Stimulated activated CD8-positive, alpha-beta memory T cell treated with anti-CD3 and anti-CD28 coated beads, Interleukin-4, amount 100 ng/mL, for 4 hours (primary cell): ENCODE measurements at places on chromosomes 7 and 10.

- no peak for DNase-seq
Observed at GRCh38 chr10:103542764-103543616, 49.5 kb downstream of the NEURL1 start.

GRCh38 chr7:84482476-84482875 is 287.9 kb upstream of the SEMA3A start:
- no peak for DNase-seq

DNA sequence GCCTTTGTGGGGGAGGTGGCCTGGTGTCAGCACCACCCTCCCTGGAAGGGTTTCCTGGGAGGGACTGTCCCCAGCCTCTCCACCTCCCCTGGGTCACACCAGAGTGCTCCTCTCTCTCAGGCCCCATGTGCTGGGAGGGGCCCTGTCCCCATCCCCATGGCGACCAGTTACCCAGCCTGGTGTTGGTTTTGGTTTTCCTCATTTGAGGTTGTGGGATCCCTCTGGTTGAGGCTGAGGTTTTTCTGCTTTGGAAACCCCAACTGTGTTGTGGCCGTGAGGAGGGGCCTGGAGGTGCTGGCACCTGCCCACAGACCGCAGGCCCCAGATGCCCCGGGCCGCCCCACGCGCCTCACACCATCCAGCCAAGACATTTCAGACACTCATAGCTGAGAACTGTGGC is 106.3 kb downstream of the GRK5 start:
- no peak for DNase-seq

DNA sequence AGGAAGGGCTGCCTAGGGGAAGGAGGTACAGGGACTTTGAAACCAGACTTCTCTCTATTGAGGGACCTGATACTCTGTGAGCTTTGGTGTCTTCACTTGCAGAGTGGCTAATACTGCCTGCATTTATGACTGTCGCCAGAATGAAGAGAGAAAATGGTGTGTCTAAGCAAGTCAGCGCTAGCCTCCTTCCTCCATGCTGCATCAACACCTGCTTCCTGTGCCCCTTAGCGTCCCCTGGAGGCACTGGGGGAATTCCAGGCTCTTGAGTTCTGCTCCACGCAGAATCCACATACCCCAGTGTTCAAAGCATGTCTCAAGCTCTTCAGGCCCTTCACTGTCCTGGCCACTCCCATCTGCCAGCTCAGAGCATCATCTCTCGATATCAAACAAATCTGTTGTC is 140.5 kb downstream of the PKD1L1 start:
- no peak for DNase-seq

DNA sequence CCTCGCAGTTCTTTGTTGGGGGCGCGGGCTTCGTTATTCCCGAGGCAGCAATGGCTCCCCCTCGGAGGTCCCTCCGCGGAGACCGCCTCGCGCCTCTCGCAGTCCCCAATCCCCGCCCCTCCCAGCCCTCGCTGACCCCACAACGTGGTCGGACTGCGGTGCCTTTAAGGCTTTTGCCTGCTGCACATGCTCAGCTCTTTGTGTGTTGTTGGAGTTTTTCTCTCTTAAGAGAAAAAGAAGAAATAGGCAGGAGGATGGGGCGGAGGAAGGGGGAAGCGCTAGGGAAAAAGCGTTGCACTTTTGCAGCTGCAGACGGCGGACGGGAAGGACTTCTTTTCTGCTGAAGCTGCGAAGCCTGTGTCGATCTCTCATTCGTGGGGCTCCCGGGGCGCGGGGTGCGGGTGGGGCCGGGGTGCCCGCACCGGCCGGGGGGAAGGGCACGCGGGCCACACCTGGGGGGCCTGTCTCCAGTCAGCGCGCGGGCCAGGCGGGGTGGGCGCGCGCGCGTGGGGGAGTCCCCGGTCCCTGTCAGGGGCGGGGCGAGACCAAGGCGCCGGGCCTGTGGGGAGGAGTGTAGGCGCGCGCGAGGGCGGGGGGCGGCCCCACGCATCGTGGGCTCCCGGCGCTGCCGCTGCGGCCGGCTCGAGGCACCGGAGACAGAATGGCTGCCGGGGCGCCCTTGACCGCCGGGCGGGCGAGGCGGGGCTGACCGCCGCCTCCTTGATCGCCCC is 445 bp upstream of the ATRNL1 start:
- DNase-seq = no peak

DNA sequence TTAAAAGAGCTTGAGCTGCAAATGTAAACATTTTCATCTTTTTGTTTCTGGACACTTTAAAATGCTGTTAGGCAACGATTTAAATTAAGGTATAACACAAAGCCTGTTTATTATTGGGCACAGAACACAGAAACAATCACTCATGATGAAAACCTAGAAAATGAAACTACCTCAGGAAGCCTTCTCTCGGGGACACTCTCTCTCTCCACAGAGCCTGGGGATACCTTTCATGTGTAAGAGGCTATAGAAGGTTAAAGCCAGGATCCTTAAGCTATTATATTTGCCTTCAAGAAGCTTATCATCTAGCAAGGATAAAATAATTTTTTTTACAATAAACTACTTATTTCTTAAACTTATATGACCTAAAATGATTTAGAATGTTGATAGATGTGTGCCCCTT is 194.1 kb downstream of the SKAP2 start:
- DNase-seq = no peak

DNA sequence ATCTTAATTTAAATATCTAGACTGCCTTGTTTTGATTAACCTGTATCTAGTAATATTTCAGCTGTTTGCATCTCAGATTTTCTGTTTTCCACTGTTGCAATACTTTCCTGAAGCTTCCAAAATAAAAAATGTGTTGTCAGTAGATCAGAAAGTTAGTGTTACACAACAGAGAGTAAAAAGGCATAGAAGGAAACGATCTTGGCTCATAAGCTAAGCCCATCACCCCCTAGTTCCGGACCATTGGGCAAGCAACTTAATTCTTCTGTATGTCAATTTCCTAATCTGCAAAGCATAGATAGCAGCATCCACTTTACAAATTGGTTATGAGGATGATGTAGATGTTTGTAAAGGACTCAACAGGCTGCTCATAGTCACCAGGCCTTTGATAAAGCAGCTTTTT is 4.4 kb downstream of the PON3 start:
- DNase-seq = no peak

GRCh38 chr7:116687801-116688201 is 15.8 kb downstream of the MET start:
- no peak for DNase-seq

GRCh38 chr7:69598081-69598486 is at the start of gene AUTS2:
AUTS2 (plus strand) TSS chr7:69598475; CDS start chr7:69599654, 1,179 bp downstream.
- DNase-seq = peak; percentile 32

- DNase-seq = no peak
Observed at GRCh38 chr10:121514141-121514865, 83.9 kb downstream of the FGFR2 start.

GRCh38 chr10:133475425-133475734 is 21.6 kb downstream of the SCART1 start:
- DNase-seq = no peak

DNA sequence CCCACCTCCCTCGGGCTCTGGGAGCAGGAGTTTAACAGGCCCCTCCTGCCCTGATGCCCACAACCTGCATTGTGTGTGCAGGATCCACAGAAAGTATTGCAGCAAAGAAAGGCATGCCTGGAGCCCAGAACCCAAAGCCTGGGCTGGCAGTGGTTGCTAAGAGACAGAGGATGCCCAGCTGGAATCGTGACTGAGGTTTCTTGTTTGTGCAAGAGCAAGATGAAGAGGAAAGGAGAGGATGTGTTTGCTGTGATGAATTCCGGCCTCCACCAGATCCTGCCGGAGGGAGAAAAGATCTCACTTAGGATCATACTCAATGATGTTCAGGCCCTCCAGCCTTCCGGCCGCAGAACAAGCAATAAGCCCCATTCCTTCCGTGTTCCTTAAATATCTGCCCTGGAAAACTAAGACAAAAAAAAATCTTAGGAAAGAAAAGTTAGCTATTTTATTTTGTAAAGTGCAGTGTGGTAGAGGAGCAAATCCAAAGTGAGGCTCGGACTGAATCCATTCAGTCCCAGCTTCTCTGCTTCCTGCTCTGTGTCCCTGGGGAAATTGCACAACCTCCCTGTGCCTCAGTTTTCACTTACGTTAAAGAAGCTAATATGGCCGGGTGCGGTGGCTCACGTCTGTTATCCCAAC is 57.1 kb downstream of the SLIT1 start:
- DNase-seq = no peak

DNA sequence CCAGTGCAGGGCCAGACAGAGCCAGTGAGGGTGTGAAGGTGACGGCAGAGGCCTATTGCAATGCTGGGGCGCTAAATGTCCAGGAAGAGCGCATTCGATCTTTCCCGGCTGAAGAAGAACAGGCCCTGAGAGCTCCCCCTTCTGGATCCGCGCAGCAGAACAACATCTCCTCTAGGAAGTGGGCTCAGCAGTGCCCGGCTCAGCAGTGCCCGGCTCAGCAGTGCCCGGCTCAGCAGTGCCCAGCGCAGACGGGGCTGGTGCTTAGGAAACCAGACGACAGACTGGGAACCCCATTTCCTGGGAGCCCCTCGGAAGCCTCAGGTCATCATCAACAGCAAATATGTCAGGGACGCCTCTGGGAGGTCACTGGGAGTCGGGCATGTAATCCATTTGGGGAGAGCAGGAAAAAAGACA is 4.7 kb upstream of the NOS3 start:
- DNase-seq = no peak

DNA sequence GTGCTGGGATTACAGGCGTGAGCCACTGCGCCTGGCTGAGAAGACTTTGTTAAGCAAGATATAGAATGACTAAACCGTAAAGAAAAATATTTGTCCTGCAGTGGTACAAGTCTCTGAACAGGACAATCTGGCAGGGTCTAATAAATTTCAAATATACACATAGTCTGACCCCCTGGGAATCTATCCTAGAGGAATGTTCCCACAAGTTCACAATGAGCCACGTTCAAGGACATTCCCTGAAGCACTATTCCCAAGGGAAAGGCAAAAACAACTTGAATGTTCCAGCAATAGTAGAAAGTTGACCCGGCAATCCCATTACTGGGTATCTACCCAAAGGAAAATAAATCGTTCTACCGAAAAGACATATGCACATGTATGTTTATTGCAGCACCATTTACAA is 82.0 kb downstream of the HIP1 start:
- DNase-seq = no peak
